ENCODE measurements at places on chromosomes 3 and 15.

DNA sequence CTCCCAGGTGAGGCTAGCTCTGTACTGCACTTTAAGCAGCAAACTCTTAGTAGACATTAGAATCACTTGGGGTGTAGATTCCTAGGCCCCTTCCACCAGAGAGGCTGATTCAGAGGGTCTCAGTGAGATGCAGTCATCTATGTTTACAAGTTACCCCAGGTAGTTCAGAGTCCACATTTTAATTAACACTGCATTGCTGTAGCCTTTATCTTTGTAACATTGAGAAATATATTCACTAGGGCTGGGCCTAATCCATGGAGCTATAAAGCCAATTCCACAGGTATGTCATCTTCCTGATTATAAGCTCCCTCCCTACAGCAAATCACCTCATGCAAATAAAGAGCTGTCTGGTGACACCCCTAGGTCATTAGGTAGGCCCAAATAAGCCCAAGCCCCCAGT lies 39.6 kb upstream of the STT3B start:
- DNase-seq: no peak

DNA sequence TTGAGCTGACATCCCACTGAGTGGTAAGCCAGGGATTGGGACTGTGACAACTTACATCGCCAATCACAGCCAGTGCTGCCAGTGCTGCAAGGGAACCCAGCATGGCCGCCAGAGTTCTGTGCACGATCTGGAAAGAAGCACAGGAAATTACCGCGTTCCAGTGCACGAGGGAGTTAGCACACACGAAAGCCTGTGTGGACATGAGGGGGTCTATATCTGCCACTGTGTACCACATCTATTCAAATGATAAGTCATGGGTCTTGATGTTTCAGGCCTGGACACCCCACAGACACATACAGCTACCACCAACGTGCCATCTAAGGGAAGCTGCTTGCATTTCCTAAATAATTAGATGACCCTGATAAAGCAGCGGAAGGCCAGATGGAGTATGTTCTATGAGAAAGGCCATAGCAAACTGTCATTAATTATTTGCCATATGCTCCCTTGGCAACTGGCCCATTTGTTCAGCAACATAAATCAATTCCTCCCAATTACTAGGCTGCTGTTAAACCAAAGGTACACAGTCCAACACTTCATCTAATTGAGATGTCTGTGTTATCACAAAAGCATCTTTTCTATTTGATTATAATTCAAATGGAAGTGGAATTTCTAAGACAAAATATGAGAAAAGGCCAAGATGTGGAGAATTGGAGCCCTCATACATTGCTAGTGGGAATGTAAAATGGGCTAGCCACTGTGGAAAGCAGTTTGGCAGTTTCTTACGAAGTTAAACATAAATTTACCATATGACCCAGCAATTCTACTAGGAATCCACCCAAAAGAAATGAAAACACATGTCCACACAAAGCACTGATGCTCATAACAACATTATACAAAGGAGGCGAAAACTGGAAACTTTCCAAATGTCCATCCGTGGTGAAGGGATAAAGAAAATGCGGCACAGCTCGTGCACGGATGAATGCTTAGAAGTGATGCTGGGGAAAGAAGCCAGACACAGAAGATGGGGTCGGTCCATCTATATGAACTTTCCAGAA lies 108.3 kb downstream of the OCA2 start:
- no peak for DNase-seq

DNA sequence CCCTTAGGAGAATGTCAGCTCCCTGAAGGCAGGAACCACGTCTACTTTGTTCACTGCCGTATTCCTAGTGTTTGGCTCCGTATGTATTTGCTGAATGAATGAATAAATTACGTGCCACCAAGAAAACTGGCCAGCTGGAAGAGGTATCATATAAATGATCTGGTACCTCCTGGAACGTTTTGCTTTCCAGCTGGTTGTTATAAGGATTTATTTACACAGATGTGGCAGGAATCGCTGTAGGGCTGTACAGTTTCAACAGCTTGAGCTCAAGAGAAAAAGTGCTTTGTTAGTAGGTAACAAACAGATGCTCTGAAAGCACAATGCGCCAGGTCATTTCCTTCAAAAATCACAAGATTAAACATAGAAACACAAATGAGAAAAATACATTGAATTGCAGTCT lies 108.8 kb upstream of the ATP2B2 start:
- DNase-seq: no peak

GRCh38 chr15:90581771-90582352 lies 52.1 kb downstream of the CRTC3 start:
- DNase-seq: no peak

- no peak for DNase-seq
These were observed 91.1 kb upstream of the KLF13 start for GRCh38 chr15:31235311-31236183.

GRCh38 chr3:55746808-55747413 lies 259.8 kb upstream of the WNT5A start:
- no peak for DNase-seq

DNA sequence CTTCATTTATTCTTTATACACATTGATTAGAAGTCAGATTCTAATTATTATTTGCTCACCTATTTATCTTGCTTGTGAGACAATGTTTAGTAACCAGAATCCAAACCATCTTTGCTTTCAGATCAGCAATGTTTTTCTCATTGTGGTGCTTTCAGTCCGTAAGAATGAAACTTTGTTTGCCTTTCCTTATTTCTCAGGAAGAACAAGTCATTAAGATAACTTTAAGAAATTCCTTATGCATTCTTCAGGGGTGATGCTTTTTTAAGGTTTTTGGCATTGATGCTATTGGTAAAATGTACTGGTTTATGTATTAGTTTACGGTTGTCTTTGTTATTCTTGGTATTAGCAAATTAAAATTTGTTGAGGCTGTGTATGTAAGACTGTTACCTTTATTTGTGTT lies 120.8 kb upstream of the POU1F1 start:
- DNase-seq: no peak

GRCh38 chr15:66868918-66869317 lies 166.9 kb downstream of the SMAD6 start:
- no peak for DNase-seq

DNA sequence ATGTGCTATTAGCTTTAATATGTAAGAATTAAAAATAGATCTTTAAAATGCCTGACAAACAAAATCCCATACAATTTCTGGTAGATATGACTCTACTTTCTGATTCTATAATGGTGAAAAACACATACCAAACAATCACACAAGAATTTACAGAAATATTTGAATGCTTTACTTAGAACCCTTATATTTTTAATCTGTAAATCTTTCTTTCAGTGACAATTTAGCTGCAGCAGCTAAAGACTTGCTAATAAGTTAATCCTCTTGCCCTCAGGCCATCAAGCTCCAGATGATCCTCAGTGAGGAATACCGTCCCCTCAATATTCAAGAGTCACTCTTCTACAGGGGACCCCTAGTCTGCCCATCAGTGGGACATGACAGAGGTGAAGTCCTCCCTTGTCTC lies 55.6 kb downstream of the C3orf80 start:
- no peak for DNase-seq

GRCh38 chr3:100104442-100104798 lies 9.9 kb downstream of the FILIP1L start:
- DNase-seq: no peak

DNA sequence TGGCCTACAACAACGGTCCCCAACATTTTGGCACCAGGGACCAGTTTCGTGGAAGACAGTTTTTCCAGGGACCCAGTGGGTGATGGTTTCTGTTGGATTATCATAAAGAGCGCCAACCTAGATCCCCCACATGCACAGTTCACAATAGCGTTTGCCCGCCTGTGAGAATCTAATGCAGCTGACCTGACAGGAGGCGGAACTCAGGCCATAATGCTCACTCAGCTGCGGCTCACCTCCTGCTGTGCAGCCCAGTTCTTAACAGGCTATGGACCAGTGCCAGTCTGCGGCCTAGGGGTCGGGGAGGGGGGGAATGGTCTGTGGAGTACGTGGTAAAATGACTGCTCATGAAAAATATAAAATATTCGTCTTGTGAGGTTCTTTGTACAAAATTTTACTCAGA lies 518.5 kb upstream of the CADM2 start:
- DNase-seq: no peak

DNA sequence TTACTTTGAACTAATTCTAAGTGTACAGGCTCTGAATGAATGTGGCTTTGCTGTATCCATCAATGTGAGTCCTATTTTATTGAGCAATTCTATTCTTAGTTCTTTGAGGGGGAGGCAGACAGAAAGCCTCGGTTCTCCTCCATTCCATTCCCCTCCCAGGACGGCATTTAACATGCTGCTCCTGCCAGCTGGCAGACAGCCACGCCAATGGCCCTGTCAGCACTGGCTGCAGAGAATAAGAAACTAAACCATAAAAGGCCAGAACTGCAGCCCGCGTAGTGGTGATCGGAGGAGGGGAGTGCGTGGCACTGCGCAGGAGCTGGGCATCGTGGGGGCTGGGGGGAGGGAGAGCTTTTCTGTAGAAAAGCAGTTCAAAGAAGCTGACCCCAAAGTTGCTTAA lies 76.0 kb upstream of the HACD2 start:
- no peak for DNase-seq

DNA sequence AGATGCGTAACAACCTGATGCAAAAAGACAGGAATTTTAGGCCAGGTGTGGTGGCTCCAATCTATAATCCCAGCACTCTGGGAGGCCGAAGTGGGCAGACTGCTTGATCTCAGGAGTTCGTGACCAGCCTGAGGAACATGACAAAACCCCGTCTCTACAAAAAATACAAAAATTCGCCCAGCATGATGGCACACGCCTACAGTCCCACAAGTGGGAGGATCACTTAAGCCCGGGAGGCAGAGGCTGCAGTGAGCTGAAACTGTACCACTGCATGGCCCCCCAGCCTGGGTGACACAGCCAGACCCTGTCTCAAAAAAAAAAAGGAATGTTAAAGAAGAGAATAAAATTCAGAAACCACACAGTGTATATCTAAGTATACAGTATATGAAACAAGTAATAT lies 40.7 kb downstream of the PTPN9 start:
- no peak for DNase-seq

GRCh38 chr3:130933801-130934345 lies 40.0 kb downstream of the ATP2C1 start:
- DNase-seq: no peak

GRCh38 chr3:183098536-183099025 lies 715 bp downstream of the MCCC1 start:
- DNase-seq: no peak

Data from stimulated activated CD8-positive, alpha-beta memory T cell treated with anti-CD3 and anti-CD28 coated beads, Interleukin-4, amount 100 ng/mL, for 4 hours (primary cell).